ENCODE measurements at places on chromosomes 5 and 9. TPM values are rescaled to one million over a fixed set of nuclear protein-coding genes. Genes with fewer than 3 reads are reported as not detected.

- DNase-seq, result no peak
Measured at GRCh38 chr9:121612511-121612998, 38.9 kb upstream of the DAB2IP start.

The SMC2 gene
- polyA plus RNA-seq, result 25.9 TPM

The NPR3 gene
- 12.0 TPM for polyA plus RNA-seq

GRCh38 chr5:9927106-9927505 is 297.0 kb upstream of the TAS2R1 start:
- DNase-seq, result no peak

GRCh38 chr5:53549792-53550191 is 10.6 kb upstream of the NDUFS4 start:
- DNase-seq, result no peak

The GPR150 gene
- polyA plus RNA-seq, result 0.13 TPM

DNA sequence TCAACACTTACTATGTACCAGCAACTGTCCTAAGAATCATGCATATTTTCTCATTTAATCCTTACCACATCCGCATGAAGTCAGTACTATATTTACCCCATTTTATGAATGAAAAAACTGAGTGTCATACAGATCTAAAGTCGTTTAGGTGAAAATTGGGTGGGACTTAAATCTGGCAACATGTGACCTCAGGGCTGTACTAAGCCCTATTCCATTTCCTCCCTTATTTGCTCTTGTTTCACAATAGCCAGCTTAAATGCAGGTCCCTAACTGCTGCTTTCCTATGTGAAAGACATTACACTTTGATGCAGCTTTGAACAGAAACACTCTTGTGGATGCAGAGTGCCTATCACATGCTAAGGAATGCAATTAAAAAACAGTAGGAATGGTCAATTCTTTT is 2.5 kb upstream of the RAB14 start:
- DNase-seq, result no peak

The SPATA9 gene
- polyA plus RNA-seq, result 2.1 TPM

DNA sequence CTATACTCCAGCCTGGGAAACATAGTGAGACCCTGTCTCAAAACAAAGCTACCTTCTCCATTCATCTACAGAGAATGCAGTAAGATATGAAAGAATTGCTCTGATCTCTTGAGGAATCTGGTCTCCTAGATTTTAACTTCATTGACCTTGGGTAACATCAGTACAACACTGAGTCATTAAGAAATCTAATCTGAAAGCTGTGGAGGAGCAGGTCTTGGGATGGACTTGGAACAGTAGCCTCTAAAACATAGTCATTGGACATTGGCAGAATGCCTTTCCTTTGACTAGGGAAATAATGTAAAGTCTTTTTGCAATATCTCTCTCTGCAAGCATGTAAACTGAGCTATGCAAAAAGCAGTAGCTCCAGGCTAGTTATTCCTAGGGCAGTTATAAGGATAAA is 58.1 kb downstream of the KCNN2 start:
- no peak for DNase-seq

- peak; percentile 8 for DNase-seq
Measured at GRCh38 chr5:30401479-30402058, 791.9 kb upstream of the CDH6 start.

GRCh38 chr5:173315495-173316338 is 12.5 kb downstream of the STC2 start:
- DNase-seq, result peak; percentile 81

The KLF9 gene
- 3.0 TPM for polyA plus RNA-seq

The OR13C4 gene
- polyA plus RNA-seq, result not detected

- no peak for DNase-seq
Measured at GRCh38 chr9:8270235-8270634, 470.7 kb upstream of the DMAC1 start.

The IFNA21 gene
- not detected for polyA plus RNA-seq

The PCA3 gene
- 0.88 TPM for polyA plus RNA-seq

DNA sequence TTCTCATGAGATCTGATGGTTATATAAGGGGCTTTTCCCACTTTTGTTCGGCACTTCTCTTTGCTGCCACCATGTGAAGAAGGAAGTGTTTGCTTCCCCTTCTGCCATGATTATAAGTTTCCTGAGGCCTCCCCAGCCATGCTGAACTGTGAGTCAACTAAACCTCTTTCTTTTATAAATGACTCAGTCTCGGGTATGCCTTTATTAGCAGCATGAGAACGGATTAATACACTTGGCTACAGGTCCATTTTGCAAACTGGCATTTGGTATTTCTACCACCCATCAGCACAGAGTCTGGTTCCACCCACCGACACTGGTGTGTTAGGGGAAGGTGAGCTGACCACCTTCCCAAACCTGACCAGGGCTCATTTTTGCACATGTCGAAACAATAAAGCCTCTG is 47.9 kb upstream of the RARS1 start:
- DNase-seq, result no peak

The ACOT12 gene
- not detected for polyA plus RNA-seq

The NME5 gene
- polyA plus RNA-seq, result 1.5 TPM

- no peak for DNase-seq
Measured at GRCh38 chr5:100791391-100791790, 111.7 kb downstream of the ST8SIA4 start.

DNA sequence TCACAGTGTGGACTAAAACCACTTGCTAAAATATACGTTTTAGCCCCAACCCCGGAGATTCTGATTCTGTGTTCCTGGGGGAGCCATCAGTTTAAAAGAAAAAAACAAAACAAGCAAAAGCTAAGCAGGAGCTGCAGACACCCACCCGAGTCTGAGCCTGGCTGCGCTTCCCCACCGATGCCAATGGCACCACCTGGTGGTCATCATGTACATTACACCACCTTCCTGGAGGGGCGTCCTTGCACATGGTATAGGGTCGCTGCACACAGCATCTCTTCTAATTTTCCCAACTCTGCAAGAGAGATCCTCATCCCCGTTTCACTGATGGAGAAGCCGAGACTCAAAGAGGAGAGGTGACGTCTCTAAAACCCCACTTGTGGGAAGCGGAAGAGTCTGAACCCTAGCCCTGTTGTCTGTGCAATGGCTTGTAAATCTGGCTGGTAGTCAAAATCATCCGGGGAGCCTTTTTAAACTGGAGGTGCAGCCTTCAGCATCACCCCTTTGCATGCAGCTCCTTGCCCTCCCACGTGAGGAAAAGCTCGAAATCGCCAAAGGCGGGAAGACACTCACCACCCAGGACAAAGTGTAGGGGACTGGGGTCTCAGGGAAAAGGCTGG is 23.1 kb upstream of the CNOT6 start:
- peak; percentile 73 for DNase-seq

DNA sequence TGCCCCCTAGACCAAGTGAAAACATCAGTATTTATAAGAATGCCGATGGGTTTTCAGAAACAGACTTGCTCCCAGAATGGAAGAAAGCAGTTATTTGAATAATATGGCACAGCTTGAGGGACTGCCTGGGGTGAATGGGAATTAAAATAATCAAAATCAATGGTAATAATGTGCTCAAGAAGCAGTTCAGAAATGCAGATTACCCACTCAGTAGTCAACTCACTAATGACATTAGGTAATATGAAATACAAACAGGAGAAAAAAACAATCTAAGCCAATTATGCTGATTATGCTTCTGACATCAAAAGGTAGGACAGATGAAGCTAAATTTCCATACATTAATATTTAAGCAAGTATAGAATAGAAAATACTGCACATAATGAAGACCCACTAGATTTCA is 179.3 kb downstream of the ENC1 start:
- DNase-seq, result no peak

GRCh38 chr5:65047948-65048690 is 279.4 kb downstream of the CWC27 start:
- no peak for DNase-seq

DNA sequence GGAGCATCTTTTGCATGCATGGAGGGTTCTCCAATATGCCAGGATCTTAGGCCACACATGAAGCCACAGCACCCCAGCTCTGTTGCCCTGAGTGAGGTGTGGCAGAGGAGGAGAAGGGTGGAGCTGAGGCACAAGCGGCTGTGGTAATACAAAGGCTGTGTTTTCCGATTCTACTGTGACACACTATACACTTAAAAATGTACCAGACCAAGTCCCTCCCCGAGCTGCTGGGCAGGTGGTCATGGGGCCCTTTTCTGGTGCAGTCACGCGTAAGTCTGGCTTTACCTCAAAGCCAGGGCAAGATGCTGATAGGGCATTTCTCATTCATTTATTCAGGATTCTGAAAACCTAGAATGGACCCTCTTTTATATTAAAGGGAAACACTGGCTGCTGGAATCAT is 3.7 kb downstream of the ADGRV1 start:
- no peak for DNase-seq

- no peak for DNase-seq
Measured at GRCh38 chr5:10746711-10747110, 14.3 kb downstream of the DAP start.

- no peak for DNase-seq
Measured at GRCh38 chr5:42894057-42894456, 82.4 kb upstream of the SELENOP start.

- no peak for DNase-seq
Measured at GRCh38 chr5:138807182-138807581, 54.0 kb downstream of the CTNNA1 start.

The DDX4 gene
- polyA plus RNA-seq, result 0.39 TPM

GRCh38 chr5:55347786-55348185 is 40.0 kb downstream of the MTREX start:
- DNase-seq, result no peak

GRCh38 chr5:57989378-57989777 is 470.5 kb downstream of the PLK2 start:
- no peak for DNase-seq

GRCh38 chr5:115463983-115464382 is 80.6 kb downstream of the FEM1C start:
- DNase-seq, result peak; percentile 64

DNA sequence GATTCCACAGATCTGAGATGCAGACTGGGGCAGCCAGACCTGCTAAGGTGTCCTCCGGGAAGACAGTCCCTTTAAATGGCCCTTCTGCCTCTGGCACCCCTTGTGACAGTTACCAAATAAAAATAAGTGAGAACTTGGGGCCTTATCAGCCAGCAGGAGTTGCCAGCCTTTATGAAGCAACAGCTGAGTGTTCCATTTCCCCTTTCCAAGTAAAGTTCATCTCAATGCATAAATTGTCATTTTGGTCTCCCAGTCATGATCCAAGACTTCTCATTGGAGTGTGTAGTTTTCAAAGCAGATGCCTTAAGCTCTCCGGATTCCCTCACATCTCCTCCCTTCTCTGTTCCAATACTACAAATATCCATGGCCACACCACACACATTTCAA is 4.1 kb downstream of the PTCH1 start:
- no peak for DNase-seq

The ADAMTS2 gene
- 52.8 TPM for polyA plus RNA-seq

DNA sequence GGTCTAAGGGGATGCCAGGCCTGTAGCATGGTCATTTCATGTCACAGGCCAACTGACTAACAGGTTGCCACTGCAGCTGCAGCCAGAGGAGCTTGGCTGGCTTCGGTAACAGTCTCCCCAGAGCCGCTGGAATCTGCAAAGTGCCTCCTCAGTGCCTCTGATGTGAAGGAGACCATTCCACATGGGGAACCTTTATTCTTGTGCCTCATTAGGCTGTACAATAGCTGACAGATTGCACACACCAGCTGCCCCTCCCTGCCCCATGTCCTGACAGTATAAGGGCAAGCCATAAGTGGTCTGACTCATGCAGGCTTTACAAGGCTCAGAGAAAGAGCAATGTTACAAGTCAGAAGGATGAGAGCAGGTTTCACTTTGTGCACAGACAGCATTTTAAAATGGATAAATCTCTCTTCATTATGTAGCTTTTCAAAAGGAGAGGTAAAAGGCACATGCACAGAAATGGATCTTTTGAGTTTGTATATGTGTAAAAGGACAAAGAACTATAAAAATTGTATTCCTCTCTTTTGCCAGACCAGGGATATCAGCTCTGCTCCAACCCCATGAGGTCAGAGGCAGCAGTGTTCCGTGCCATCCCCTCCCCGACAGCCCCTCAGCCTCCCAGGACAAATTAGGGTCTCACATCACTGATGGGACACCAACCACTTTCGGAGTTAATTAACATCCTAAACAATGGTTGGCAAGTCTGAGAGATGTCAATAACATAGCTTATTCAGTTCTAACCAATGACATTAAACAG is 467.8 kb downstream of the TMEM232 start:
- DNase-seq, result no peak

The PCDHB15 gene
- 7.8 TPM for polyA plus RNA-seq

GRCh38 chr5:145484158-145484557 is 351.0 kb downstream of the PRELID2 start:
- DNase-seq, result peak; percentile 23

DNA sequence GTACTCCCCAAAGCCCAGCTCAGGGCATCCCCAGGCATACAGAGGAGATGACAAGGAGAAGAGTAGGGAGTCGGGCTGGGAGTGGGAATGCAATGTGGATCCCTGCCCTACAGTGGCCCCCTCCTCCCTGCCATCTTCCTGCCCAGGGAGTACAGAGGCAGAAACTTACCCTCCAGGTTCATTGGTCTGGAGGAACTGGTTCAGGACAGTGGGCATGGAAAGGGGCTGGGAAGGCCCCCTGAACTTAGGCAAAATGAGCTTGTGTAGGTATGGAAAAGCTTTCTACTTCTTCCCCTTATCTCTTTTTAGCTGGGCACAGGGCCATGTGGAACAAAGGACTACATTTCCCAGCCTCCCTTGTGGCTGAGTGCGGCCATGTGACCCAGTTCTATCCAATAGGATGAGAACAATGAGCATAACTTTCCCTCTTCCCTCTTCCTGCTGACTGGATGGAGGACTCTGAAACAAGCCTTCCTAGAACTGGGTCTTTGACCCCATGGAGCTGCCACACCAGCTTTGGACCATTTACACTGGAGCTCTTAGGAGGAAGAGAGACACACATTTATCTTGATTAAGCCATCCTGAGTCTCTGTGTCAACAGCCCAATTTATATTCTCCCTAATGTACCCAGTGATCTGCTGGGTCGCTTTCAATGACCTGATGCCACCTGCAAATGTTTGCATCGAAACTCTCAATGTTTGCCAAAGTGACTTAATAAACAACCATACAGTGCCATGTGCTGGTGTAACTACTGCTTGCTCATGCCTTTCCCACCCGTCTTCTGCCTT is 25.0 kb upstream of the HMCN2 start:
- DNase-seq, result peak; percentile 71

DNA sequence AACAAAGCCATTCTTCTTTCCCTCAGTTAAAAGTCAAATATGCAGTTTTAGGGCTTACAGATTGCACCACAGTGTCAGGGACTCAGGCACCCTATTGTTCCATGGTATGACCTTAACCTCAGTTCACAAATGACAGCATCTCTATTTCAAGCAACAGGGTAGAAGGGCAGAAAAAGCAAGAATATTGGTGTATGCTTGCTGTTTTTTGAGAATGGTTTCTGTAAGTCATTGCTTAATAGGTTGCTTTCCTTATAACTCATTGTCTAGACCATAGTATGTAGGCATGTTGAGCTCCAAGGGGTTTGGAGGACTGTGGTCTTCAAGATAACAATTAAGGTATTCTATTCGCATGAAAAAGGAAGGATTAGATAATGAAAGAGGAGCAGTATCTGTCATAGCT is 183.5 kb upstream of the EDIL3 start:
- no peak for DNase-seq
